Endothelial cell (in vitro differentiated cells): ENCODE measurements at places on chromosomes 6 and 20.
A peak's percentile ranks its signal among the peaks of the same experiment; 100 is the strongest.

GRCh38 chr20:46215913-46216707 lies 92.2 kb downstream of the CDH22 start:
- no peak for DNase-seq

- DNase-seq: peak; percentile 67
Observed at GRCh38 chr6:128882991-128883611, at the start of gene LAMA2. Gene LAMA2, plus strand, starts transcription at chr6:128883138. Its CDS starts 108 bp downstream, at chr6:128883246.

DNA sequence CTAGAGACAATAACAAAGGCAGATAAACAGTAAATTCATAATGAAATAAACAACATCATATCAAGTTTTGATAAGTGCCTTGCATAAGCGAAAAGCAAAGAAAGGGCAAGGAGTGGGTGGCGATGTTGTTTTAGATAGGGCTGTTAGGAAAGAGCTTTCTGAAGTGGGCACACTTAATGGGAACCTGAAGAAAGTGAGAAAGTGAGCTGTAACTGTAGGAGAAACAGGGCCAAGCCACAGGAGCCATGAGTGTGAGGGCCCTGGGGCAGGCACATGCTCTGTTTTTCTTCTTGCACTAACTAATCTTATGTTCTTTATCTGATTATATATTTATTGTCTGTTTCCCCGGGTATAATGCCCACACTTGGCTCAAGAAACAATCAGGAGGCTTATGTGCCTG lies 193.4 kb upstream of the SUPT3H start:
- DNase-seq: no peak

DNA sequence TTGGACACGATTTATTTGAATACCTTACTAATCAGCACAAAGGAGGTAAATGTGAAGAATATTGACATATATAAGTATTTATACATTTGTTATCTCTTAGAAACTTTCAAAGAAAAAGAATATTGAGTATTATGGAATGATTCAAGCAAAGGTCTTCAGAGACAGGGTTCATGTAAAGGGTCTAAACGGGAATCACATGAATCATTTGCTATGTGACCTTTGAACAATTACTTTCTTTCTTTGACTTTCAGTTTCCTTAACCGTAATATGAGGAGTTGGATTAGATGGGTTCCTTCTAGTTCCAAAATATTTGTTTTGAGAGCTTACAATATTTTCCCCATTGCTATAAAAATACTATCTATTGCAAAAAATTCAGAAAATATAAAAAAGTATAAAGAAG lies 14.3 kb downstream of the ENPP1 start:
- no peak for DNase-seq

DNA sequence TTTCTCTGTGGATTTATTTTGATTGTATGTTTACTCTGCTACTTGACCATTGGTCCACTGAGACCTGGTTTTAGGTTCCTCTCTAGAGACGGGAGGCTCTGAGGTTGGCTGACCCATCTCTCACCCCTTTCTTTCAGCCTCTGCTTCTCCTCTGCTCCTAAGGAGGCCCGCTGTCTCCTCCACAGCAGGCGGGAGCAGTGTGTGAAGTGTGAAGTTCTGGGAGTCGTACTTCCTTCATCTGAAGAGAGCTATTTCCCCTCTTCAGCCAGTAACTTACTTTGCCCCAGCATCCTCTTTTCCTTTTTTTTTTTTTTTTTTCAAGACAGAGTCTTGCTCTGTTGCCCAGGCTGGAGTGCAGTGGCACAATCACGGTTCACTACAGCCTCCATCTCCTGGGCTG lies 21.1 kb downstream of the PDRG1 start:
- DNase-seq: no peak

DNA sequence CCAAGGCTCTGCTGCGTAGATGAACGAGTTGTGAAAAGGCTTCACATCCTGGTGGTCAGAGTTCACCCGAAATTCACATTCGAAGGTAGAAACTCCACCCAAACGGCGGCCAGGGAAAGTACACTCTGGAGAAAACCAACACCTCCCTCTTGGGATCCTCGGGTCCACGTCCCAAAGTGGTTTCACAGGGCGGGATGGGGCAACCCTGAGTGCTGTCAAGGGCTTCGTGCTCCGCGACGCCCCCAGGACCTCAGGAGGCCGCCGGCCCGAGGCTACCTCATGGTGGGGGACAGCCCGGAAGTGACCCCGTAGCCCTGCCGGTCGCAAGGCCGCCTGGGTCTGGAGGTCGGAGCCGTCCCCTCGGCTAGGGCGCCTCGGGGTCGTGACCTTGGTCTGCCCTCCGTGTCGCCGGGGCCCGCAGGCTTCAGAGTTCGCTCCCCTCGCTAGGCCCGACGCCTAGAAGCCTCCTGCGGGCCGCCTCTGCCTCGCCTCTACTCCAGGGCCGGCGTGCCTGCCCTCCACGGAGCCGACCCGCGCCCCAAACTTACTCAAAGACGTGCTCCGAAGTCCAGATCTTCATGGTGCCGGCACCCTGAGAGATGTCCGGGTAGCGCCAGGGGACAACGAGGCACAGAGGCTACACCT lies at the start of gene PRELID3B:
Gene PRELID3B (minus strand): TSS at position 636 of the 645 bp plus-strand sequence. CDS start 56 bp downstream, at position 580.
- DNase-seq: peak; percentile 30

DNA sequence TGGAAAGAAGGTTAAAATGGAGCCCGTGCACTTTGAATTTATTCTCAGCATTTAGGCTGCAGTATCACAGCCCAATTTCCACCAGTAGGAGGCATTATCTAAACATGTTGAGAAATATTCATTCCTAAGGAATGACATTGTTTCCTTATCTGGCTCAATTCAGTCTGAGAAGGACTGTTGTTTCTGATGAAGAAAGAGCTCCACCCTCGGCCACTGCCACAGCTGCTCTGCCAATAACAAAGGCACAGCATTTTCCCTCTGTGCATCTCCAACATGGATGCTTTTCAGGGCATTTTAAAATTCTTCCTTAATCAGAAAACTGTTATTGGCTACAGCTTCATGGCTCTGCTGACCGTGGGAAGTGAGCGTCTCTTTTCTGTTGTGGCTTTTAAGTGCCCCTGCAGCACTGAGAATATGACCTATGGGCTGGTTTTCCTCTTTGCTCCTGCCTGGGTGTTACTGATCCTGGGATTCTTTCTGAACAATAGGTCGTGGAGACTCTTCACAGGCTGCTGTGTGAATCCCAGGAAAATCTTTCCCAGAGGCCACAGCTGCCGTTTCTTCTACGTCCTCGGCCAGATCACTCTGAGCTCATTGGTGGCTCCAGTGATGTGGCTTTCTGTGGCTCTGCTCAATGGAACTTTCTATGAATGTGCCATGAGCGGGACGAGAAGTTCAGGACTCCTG lies at the start of gene CALHM5:
Gene CALHM5 (plus strand): TSS at position 216 of the 687 bp plus-strand sequence. CDS start 58 bp downstream, at position 274.
- peak; percentile 54 for DNase-seq

DNA sequence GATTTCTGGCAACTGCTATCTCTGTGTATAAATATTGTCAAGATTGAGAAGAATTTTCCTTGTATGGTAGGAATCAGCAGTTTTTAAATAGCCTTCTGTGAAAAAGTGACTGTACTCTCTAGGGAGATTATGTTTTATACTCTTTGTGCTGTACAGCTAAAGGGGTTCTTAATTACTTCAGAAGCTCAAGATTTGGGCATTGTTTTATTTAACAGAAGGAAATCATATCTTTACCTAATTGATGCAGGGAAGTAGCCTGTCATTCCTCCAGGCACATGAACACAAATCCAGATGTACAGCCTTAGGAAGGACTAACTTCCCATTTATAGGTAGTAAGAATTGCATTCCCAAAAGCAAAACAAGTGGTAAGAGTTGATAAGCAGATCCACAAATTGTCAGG lies 1.3 kb downstream of the CALHM5 start:
- no peak for DNase-seq

- no peak for DNase-seq
Observed at GRCh38 chr6:160260803-160261450, 2.3 kb upstream of the SLC22A2 start.

- no peak for DNase-seq
Observed at GRCh38 chr6:100317031-100317430, 147.7 kb downstream of the SIM1 start.

DNA sequence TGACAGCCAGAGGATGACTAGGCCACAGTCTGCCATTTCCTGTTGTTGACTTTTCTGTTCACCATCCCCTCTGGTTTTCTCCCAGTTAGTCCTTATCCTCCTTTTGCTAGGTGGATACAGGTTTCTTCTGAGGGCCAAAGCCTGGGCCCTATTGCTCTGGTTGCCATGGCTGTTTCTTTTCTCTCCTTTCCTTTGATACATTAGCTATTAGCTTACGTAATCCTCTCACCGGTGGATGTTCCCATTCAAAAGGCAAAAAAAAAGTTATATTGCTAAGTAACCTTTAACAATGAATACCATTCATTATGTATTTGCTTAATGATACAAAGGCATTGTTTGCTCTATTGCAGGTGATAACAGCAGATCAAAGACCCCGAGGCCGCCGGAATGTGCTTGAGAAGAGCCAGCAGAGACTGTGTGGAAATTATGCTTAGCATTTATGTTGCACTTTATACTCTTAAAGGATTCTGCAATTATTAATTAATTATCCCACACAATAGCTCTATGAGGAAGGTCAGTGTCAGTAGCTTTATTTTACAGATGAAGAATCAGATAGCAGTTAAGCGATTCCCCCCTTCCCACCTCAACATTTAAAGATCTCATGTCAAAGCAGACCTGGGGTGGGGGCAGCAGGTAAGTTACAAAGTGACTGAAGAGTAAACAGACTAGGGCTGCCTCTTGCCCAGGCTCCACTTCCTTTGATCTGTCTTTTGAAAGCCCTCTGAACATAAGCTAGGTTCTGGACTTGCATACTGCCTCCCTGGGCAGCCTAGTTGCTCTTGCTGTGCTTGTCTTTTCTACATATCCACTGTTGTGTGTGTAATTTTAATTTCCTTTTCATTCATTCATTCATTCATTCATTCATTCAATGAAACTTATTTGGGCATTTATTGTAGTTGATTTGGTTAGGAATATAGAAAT lies 14.5 kb upstream of the TFB1M start:
- no peak for DNase-seq

- no peak for DNase-seq
Observed at GRCh38 chr20:12594410-12595088, 414.2 kb upstream of the SPTLC3 start.
